ENCODE measurements at places on chromosomes 13 and 19.

DNA sequence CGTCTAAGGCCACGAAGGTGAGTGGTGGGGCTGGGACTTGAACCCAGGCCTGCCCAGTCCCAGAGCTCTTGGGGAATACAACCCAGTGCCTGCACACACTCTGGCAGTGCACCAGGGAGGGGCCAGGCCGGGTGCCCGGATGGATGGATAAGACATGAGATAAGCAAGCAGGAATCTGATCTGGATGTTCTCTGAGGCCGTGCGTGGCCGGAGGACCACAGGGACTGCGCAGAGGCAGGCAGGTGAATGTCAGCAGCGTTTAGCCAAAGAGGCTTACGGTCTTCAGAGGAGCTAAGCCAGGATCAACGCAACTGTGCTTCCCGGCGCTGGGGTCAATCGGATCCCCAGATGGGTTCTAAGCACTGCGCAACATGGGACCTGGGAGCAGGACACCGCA is 1.5 kb downstream of the ZNF787 start:
- peak; percentile 85 for DNase-seq

GRCh38 chr13:76646946-76647345 is 239.3 kb downstream of the KCTD12 start:
- no peak for DNase-seq

DNA sequence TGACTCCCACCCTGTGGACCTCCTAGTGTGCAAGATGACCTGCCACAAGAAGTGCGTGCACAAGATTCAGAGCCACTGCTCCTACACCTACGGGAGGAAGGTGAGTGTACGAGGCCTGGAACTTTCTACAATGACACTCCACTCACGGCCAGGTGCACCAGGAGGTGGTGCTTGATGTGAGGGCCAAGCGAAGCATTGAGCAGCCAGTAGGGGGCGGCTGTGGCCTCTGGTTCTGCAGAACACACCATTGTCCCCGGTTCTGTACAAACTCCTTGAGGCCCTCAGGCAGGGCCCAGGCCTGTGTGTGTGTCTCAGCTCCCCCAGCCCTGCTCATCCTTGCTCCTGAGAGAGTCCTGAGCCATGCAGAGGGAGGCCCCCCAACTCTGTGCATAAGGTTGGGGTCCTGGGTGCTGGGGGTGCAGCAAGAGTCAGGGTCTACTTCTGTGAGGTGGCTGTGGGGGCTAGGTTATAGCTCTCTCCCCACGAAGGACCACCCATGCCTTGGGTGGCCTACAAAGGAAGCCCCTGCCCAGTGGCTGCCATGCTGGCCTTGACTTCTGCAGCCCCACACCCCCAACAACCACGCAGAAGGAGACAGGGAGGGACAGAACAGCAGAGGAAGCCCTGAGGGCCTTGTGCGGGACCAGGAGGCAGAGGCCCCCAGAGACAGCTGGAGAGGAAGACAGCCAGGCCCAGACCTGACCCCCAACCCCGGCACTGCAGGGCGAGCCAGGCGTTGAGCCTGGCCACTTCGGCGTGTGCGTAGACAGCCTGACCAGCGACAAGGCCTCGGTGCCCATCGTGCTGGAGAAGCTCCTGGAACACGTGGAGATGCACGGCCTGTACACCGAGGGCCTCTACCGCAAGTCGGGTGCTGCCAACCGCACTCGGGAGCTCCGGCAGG is 9.7 kb upstream of the USE1 start:
- DNase-seq, result peak; percentile 88

DNA sequence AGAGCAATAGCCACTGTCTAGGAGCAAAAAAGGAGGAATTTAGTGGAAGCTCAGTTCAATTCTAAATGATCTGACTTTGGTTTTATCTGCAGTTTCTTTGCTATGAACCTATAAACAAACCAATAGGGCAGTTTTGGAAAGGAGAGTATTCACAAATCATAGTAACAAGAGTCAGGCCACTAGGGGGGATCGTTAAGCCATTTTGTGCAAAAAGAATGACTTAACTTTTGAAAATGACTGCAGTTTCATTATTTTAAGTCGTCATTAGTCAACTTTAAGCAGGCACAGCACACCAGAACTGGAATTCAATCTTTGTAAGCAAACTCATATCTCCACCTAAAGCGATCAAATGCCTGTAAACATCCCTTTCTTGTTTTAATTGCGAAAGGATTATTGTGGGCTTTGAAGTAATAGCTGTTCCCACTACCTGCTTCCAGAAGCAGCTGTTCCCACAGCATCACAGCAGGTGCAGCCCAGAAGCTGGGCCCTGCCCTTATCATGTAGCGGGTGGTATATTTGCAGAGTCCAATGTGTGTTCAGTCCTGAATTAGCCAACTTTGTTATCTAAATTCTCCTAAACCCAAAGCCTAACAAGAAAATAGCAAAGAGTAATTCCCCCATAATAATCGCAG is 51.5 kb downstream of the SOX21 start:
- no peak for DNase-seq

DNA sequence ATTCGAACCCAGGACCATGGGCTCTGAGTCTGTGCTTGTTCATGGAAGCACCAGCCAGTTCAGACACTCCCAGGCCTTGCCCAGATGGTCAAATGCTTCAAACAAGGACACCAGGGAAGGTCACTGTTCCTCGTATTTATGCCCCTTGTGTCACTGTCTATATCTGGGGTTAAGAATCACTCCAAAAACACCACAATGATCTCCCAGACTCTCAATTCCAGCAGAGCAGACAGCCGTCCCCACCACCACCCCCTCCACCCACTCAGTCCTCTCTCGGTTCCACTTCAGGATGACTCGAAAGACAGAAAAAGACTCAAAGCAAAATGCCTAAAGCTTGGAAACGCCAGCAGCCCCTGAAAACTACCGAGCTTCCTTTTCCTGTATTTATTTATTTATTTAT is 79.0 kb downstream of the INSR start:
- DNase-seq, result no peak

DNA sequence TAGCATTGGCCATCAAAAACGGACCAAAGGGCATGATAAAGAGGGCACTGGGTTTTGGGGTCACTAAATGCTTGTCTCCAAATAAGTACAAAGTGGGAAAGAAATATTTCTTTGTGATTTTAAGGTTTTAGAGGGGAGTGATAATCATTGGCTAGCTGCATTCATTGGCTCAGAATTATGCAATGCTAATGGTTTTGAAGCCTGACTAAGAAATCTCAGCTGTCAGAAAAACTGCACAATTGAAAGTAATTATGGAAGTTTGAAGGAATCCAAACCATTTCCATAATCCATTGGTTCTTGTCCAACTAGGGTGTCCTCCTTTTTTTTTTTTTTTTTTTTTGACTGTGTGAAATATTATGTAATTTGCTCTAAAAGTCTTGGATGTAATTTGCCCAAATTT is 88.2 kb upstream of the ARGLU1 start:
- no peak for DNase-seq

DNA sequence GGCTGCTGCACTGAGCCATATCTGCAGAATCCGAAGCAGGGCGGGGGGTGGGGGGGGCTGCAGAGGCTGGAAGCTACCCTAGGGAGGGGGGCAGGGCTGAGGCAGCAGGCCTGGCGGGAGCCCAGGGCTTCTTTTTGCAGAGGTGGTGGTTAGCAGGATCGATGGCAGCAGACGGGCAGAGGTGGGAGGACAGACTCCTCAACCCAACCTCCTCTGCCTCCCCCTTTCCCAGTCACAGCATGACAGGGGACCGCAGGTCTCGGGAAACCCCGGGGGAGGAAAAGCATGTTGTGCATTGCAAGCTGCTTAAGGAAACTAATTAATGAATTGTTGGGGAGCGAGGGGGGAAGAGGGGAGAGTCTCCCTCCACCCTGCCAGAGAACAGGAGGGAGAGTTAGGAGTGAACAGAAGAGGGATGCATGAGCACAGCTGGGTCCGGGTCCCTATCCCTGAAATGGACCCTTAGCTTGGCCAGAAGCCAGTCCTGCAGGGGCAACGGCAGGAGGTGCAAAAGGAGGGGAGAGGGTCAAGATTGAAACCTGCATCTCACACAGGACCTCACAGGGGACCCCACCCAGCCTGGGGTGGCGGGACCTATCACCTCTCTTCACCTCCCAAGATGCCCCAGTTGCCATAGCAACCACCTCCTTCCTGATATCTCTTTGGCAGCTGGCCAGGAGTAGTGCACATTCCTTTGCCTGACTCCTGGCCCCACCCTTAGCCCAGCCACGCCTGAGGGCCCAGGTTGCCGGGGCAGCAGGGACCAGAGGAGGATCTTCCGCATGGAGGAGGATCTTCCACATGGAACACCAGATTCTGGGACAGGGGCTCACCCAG is 1.8 kb downstream of the FXYD7 start:
- no peak for DNase-seq

DNA sequence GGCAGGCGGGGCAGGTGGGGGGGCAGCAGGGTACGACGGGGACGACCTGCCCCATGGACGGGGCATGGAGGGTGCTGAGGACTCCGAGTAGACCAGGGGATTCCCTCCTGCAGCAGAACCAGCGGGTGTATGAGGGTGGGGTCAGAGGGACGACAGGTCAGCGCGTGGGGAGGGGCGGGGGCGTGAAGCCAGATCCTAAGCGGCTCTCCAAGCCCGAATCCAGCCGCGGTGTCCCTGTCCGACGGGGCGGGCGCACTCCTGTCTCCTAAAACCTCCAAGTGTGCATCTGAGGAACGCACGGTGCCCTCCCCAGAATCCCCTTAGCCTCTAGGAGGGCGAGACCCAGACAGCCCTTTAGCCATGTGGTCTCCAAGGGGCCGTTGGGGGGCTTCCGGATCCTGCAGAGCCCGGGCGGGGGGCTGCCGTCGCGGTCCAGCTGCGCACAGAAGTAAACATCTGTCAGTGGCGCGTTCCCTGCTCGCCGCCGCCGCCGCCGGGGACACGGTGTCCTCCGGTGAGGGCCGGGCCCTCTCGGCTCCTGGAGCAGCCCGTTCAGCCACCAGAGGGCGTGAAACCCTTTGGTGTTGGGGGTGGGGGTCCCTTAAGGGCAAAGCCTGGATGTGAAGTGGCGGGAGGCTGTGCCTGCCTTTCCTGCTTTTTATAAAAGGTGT is 730 bp downstream of the NRTN start:
- peak; percentile 85 for DNase-seq

DNA sequence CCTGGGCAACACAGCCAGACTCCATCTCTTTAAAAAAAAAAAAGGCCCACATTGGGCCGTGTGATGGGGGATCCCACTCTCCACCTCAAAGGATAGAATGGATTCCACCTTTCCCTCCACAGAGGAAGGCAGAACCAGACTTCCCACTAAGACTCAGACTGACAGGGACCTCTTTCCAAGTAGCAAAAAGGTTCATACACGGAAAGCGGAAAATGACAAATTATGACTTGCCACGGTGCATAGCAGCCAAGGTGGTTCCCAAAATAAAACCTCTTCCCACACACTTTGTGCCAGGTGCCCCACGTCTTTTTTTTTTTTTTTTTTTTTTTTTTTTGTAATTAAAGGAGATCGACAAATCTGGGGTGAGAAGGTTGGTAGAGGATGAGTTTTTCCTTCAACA is 14.4 kb upstream of the TTYH1 start:
- no peak for DNase-seq

GRCh38 chr13:30859326-30859725 is 46.7 kb upstream of the MEDAG start:
- DNase-seq, result no peak

GRCh38 chr13:106919133-106919532 is 351.2 kb upstream of the ARGLU1 start:
- no peak for DNase-seq

DNA sequence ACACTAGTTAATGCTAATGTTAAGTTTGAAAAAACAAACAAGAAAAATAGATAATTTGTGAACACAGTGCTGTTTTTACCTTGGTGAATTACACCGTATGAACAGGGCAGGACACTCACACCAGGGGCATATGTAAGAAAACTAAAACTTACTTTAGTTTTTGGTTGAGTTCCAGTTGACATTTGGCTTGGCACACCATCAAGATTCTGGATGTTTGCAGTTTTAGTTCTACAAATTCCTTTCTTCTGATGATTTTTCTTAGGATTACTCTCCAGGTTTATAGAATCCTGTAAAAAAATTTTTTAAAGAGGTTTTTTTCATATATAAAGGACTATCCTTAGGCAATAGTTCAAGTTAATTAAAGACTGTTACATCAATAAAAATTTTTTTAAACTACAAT is 238.5 kb upstream of the STARD13 start:
- DNase-seq, result no peak

GRCh38 chr13:111640476-111640875 is 320.0 kb downstream of the TEX29 start:
- DNase-seq, result no peak

DNA sequence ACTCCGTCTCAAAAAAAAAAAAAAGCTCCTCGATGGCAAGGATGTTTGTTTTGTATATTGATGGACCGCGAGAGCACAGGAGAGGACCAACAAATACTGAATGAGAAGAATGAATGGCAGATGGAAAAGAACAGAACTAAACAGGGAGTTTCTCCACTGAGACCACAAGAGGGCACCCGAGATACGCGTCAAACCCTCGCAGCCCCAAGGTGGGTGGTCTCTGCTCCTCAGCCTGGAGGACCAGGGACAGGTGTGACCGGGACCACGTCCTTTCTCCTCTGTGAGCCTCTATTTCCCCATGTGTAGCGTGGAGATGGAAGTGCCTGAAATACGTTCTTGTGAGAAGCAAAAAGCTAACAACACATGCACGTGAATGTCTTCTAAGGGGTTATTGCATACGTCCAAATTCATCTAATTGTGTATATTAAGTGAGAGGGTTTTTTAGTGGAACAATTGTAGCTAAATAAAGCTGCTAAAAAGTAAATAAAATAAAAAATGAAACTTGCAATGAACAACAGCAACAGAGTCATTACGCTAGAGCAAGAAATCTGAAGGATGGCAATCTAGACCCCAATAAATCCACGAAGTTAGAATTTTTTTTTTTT is 8.3 kb upstream of the CDC42EP5 start:
- DNase-seq, result no peak

DNA sequence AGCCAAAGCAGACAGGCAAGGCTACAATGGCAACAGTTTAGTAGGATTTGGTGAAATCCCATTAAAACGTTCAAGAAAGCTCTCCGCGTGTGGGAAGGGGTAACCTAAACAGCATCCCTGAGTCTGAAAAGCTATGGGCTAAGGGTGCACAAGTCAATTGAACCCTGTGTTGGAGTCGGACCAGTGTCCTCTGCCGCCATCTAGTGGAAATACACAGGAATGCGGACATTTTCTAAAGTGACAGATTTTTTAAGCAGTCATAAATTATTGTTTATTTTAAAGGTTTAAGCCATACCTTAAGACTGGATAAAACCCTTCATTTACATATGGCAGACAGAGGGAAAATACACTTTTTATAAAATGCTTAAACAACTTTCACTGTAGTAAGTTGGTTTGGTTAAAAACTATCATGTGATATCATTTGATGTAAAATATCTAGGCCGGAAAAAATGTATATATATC is 26.5 kb upstream of the LSM14A start:
- no peak for DNase-seq

DNA sequence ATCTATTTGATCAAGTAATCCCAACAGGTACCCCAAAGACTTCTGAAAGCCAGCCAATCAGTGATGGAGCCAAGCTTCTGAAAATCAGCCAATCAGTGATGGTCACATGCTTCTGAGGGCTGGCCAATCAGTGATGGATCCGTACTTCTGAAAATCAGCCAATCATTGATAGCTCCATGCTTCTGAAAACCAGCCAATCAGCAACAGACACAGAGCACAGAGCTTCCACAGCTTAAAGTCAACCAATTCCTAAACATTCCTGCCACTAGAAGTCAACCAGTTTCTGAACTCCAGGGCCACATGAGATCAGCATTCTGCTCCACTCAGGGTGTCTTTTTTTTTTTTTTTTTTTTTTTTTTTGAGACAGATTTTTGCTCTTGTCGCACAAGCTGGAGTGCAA is 8.2 kb upstream of the HSD17B14 start:
- DNase-seq, result no peak

- DNase-seq, result no peak
These were observed 550.7 kb upstream of the SLITRK5 start for GRCh38 chr13:87120476-87120875.

- DNase-seq, result no peak
These were observed 2.9 kb upstream of the PCDH8 start for GRCh38 chr13:52851137-52851962.
